Right renal cortex interstitium (tissue), 3 donors: ENCODE measurements at places on chromosomes 13 and 19. TPM values are rescaled to one million over a fixed set of nuclear protein-coding genes. Genes with fewer than 3 reads are reported as not detected.

GRCh38 chr13:55963934-55964333 lies 1176.8 kb upstream of the PRR20A start:
- DNase-seq = no peak

DNA sequence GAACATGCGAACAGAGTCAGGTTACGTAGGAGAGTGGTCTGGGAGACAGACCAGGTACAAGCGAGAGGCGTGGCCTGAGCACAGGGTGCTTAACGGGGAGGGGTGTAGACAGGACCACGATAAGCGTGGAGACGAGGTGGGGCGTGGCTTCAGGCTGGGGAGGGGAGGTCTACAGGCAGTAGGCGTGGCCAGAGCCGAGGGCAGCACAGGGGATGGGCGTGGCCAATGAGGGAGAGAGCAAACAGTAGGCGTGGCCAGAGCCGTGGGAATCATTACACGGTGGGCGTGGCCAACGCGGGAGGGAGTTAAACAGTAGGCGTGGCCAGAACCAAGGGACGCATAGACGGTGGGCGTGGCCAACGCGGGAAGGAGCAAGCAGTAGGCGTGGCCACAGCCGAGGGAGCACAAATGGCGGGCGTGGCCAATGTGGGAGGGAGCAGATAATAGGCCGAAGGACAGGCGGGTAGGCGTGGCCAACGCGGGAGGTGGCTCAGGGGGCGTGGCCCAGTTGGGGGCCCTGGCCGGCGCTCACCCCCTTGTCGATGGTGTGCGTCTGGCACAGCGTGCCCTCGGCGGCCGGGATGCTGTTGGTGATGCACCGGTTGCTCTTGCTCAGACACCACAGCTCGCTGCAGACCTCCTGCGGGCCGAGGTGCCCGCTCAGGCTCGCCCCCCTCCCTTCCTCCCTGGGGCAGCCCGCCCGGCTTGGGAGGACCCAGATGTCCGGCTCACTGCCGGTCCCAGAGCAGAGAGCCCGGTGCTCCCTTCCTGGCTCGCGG lies 15.2 kb upstream of the MYO1F start:
- peak; percentile 88 for DNase-seq

GRCh38 chr13:33051632-33052031 lies 35.4 kb downstream of the KL start:
- DNase-seq = no peak

DNA sequence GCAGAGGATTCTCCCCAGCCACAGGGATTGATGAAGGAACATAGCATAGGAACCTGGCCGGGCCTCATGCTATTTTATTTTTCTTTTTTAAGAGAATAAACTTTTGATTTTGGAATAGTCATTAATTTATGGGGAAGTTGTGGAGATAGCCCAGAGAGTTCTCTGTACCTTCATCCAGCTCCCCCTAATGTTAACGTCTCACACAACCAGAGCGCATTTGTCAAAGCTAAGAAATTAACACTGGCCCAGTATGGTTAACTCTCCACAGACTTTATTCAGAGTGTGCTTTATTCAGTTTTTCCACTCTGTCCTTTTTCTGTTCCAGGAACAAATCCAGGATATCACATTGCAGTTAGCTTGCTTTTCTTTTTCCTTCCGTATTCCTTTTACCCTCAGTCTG lies 59.4 kb downstream of the RGCC start:
- no peak for DNase-seq

Gene PROZ
- 2.8 TPM for polyA plus RNA-seq

Gene F7
- 3.2 TPM for polyA plus RNA-seq
